ENCODE measurements at places on chromosomes 3 and 15.

- no peak for DNase-seq
Measured at GRCh38 chr3:49029563-49029884, 326 bp upstream of the IMPDH2 start.

GRCh38 chr15:33171202-33171601 lies 23.3 kb downstream of the FMN1 start:
- DNase-seq, result no peak

DNA sequence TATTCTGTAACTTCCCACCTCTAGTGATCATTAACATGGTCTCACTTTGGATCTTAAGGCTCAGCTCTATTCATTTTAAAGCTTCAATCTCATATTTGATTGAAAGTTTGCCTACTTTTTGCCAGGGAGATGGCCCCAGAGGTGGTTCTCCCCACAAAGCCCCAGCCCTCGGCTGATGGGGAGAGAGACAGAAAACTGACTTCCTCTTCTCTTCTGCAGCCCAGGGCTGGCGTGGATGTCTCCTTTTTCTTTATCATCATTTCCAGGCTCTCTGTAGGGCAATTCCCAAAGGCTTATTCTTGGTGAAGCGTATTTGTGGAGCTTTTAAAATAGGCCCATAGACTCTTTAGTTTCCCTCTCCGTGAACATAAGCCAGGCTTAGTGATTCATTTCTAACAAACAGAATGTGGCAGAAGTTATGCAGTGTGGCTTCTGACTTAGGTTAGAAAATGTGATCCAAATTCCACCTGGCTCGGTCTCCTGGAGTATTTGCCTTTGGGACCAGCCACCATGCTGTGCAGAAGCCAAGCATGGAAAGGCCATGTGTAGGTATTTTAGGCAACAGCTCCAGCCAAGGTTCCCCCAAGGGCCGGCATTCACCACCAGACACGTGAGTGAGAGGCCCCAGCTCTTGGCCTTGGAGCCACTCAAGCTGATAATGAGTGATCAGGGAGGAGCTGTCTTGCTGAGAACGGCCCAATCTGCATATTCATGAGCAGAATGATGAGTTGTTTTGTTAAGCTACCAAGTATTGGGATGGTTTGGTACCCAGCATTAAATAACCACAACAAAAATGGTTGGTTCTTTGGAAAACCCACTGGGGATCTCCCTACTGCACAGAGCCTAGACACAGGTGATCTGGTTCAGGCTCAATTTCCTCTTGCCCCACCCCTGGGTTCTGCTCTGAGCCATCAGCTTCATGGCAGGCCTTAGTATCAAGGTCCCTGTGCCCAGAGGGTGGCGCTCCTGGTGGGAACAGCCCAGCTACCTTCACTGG lies 353.2 kb upstream of the PROK2 start:
- no peak for DNase-seq

DNA sequence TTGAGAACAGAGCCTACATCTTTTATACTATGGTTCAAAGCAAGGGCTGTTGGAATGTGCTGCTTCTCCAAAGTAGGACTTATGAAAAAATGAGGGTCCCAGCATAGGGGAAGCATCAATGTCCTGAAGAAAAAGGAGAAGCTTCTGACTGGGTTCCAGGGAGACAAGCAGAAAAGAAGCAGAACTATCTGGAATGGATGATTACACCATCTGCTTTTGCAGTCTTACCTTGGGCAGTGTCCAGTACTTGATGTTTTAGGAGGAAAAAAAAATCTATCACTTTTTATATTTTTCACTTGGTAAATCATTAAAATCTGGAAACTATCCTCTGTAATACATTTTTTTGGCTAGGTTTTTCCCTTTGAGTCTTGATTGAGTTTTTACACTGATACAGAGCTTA lies 57.9 kb upstream of the DPH6 start:
- DNase-seq, result no peak

DNA sequence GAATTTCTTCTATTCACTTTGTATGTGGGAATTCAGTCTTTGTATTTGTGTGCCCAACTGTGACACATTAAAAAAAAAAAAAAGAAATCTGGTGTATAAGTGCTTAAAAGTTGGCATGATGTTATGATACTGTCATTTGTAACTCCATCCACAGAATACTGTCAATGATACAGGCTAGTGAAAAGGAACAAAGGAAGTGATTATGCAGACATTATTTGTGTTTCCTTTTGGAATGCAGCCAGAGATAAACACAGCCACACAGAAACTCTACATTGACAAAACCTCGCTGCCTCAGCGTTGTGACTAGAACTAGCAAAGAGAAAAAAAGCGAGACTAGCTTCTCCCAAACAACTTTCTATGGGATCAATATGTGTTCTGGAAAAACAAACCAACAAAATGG lies 519.2 kb upstream of the AGTR1 start:
- no peak for DNase-seq

GRCh38 chr3:101200461-101200860 lies 119.9 kb downstream of the IMPG2 start:
- DNase-seq, result no peak

GRCh38 chr3:162217647-162218046 lies 721.0 kb downstream of the OTOL1 start:
- no peak for DNase-seq

DNA sequence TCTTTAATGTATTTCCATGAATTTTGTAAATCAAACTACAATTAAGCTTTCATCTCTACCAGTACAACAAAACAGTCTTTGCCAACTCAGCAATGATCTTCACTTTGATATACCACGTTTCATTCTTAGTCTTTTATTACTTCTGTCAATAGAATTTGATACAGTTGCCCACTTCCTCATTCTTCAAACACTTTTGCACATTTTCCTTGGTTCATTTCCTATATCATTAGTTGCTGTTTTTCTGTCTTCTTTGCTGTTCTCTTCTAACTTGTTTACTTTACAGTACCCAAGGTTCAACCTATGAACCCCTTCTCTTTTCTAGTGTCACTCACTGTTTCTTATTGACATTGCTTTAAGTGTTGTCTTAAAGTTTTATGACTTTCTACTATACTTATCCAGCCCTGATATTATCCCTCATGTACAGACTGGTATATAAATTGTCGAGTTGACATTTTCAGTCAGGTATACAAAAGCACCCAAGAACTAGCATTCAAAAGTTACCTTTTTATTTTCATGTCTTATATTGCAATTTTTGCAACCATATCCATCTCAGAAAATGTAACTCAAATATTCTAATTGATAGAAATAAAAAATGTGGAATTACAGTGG lies 903.1 kb downstream of the NSUN3 start:
- no peak for DNase-seq

GRCh38 chr3:110767838-110768237 lies 303.8 kb upstream of the NECTIN3 start:
- DNase-seq, result no peak

DNA sequence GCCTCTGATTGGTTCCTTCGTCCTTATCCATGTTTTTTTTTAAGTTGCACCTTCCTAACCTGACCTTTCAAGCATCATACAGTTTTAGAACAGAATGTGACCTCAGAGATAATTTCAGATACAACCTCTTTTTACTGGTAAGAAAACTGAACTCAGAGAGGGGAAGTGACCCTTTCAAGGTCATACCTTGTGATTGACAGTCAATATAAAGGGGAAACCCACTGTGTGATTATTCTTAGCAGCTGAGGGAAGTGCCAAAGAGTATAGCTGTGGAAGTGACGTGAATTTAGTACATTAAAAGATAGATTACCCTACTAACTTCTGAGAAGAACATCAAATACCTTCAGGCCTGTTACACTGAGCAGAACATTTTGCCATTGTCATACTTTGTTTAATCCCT lies 319.4 kb downstream of the NEK10 start:
- no peak for DNase-seq

GRCh38 chr15:89632563-89633430 lies 22.5 kb downstream of the KIF7 start:
- no peak for DNase-seq
